ENCODE measurements at places on chromosomes 2 and 18. TPM values are rescaled to one million over a fixed set of nuclear protein-coding genes. Genes with fewer than 3 reads are reported as not detected.

CYRIA gene
- 13.2 TPM for total RNA-seq

DNA sequence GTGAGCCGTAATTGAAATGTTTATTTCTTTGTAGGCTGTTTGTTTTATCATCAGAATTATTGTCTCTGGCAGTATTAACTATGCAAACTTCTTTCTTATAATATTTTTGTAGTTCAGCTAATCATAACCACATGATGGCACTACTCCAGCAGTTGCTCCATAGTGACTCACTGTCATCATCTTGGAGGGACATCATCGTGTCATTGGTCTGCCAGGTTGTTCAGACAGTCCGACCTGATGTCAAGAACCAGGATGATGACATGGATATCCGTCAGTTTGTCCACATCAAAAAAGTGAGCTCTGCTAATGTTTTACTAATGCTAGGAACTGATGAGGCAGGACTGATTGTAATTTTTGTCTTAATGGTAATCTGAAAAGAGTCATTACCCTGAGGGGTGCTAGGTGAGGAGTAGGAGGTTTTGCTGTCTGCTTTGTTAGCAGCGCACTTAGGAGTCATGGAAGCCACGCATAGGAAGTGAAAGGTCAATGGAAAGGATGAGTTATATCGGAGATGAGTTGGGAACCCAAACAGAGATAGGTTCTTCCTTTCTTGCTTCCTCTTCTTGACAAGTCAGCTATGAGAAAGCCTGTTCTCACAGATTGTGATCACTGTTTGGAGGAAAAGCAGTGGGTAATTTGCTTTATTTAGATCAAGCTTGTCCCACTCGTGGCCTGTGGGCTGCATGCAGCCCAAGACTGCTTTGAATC, 49.2 kb downstream of the PIKFYVE start:
- no peak for DNase-seq

DNA sequence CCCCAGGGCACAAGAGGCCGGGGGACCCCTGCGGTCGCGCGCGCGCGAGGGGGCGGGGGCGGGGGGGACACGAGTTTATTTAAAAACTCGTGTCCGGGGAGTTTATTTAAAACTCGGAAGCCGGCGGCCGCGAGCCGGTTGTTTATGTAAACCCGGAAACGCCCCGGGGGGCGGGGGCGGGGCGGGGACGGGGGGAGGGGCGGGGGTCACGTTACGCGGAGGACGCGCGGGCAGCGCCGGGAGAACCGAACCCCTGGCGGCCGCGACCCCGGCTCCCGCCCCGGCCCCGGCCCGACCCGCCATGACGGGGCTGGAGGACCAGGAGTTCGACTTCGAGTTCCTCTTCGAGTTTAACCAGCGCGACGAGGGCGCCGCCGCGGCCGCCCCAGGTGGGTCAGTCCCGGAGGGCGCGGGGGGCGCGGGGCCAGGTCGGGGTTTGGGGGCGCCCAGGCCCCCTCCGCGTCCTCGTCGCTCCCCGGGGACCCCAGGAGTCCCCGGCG, 4.4 kb downstream of the NFATC1 start:
- DNase-seq, result peak; percentile 73

DNA sequence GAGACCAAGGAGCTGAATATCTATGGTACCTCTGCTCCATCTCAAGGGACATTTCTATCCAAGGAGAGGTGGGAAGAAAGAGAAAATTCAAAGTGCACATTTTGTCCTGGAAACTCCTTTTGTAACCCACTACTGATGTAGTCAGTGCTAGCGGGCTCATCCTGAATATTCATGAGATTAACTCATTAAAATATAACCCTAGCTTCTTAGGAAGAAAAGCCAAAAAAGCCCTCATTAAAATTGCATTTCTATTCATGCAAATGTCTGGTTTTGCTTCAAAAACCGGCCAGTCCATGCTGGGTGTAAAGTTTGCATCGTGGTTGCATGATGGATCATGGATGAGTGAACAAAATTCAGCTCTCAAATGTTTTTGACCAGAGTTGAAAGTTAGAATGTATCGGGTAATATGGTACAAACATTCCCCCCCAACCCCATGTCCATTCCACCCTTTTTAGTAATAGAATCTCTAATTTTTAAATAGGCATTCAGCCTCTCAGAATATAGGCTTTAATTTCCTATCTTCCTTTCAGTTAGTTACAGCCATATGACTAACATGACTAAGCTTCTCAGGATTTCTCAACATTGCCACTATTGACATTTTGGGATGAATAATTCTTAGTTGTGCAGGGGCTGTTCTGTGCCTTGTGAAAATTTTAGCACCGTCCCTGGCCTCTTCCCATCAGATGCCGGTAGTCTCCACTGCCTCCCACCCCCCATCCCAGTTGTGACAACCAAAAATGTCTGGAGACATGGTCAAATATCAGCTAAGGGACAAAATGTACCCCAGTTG, 104.2 kb upstream of the RND3 start:
- no peak for DNase-seq

Measured in ovary (tissue), 10 donors.